Activated naive CD4-positive, alpha-beta T cell treated with anti-CD3 and anti-CD28 coated beads, Interleukin-2, amount 10 ng/mL, durations not matched to agents 7 days and 5 days (primary cell): ENCODE measurements at places on chromosomes 13 and 19.

GRCh38 chr19:36092566-36092965 lies 18.4 kb upstream of the OVOL3 start:
- no peak overlapping the region for H3K4me3 ChIP-seq
- H3K4me1 ChIP-seq: no peaks in the 10 kb centered on the region
- peaks cover 54% of the 10 kb centered on the region for H3K36me3 ChIP-seq
- H3K27me3 ChIP-seq: no peaks in the 10 kb centered on the region
- no peak for DNase-seq
- no peak overlapping the region for H3K27ac ChIP-seq

DNA sequence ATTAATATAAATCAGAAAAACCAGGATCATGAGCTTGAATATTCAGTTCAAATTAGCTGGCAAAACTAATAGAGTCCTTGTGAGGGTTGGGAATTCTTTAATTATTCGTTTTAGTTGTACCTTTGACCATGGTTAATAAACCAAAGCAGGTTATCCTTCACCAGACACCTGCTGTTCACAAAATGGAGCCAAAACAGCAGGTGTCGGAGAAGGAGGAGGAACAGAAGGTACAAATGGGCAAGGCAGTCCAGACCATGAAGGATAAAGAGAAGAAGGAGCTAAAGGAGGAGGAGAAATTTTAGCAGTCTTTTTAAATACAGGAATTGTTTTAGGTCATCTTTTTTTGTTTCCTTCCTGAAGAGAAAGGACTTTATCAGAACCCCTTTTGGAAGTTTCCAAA lies 106.1 kb downstream of the NHLRC3 start:
- H3K4me3 ChIP-seq: no peak overlapping the region
- no peak for DNase-seq
- no peak overlapping the region for H3K27ac ChIP-seq
- peaks cover 5% of the 10 kb centered on the region for H3K27me3 ChIP-seq
- no peaks in the 10 kb centered on the region for H3K36me3 ChIP-seq
- H3K4me1 ChIP-seq: no peaks in the 10 kb centered on the region

DNA sequence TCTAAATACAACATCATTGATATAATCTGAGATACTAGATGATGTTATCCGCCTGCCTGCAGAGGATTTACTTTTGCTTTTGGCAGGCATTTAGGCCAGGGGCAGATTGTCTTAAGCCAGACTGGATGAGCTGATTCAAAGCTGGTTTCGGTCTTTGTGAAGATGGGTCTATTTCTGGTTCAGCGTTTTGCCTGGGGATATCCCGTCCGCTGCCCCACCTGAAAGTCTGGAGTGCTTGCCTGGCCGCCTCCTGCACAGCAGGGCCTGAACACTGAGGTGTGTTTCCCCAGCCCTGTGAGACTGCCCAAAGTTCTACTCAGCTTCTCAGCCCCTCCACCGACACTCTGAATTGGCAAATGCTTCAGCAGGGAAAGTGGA lies 149.7 kb downstream of the KATNAL1 start:
- DNase-seq: no peak
- peaks cover 5% of the 10 kb centered on the region for H3K27me3 ChIP-seq
- no peak overlapping the region for H3K4me3 ChIP-seq
- peaks cover 53% of the 10 kb centered on the region for H3K4me1 ChIP-seq
- H3K36me3 ChIP-seq: no peaks in the 10 kb centered on the region

- H3K27ac ChIP-seq: no peak overlapping the region
- no peaks in the 10 kb centered on the region for H3K36me3 ChIP-seq
- DNase-seq: no peak
- no peak overlapping the region for H3K4me3 ChIP-seq
- no peaks in the 10 kb centered on the region for H3K27me3 ChIP-seq
These were observed 1072.4 kb downstream of the EFNB2 start for GRCh38 chr13:105463011-105463501.

DNA sequence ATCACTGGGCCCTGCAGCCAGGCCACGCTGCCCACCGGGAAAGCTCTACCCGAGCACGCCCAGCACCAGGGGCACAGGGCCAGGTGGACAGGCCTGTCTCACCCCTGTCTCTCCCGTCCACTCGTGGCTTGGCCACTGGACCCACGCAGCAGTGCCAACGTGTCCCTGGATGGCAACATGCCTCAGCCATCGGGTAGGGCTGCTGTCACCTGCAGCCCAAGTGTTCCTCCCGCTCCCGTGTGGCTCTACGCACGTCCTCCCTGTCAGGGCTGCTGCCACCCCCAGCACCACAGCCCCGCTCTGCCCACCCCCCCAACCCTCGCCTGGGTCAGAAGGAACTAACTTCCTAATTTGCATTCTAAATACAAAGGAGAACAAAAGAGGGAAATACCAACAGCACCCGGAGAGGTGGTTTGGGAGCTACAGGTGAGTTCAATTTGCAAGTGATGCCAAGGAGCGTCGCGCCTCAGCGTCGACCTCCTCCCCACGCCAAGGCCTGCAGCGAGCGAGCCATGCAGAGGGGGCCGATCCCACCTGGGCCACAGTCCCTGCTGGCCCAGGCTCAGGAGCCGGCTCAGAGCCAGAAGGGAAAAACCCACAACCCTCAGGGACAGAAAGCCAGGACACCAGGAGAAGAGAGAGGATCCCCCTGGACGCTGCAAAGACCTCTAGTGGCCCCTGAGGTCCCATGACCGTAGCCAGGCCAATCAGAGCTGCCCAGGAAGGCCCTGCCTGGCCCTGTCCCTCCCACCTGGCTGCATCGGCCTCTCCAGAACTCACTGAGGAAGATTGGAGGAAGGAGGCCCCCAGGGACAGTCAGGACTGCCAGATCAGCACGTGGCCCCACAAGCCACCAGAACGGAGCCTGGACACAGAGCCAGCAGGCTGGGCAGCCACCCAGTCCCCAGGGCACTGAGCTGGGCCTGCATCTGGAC lies 128.4 kb upstream of the SPACA7 start:
- H3K27me3 ChIP-seq: no peaks in the 10 kb centered on the region
- H3K27ac ChIP-seq: no peak overlapping the region
- H3K36me3 ChIP-seq: no peaks in the 10 kb centered on the region
- no peak overlapping the region for H3K4me3 ChIP-seq
